Activated CD4-positive, alpha-beta memory T cell treated with anti-CD3 and anti-CD28 coated beads for 36 hours (primary cell): ENCODE measurements at places on chromosomes 13 and 19. TPM values are rescaled to one million over a fixed set of nuclear protein-coding genes. Genes with fewer than 3 reads are reported as not detected.

DNA sequence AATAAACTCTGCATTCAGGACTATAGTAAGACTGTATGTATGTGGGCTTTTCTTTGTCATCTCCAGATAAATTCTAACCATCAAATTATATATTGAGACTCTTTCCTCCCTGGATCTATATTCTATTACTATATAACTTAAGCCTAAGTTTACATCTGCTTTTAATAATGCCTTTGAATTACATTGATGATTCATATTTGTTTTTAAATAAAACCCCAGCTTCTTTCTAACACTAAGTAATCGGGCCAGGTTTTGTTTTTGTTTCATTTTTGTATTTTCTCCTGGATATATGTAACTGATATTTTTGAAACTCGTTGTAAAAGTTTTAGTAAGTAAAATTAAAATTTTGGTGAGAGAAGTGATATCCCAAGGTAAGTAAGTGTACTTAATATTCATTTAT, 1599.1 kb downstream of the PCDH9 start:
- DNase-seq: no peak

- no peak for DNase-seq
Measured at GRCh38 chr13:25046274-25046984, 49.5 kb upstream of the PABPC3 start.

DNA sequence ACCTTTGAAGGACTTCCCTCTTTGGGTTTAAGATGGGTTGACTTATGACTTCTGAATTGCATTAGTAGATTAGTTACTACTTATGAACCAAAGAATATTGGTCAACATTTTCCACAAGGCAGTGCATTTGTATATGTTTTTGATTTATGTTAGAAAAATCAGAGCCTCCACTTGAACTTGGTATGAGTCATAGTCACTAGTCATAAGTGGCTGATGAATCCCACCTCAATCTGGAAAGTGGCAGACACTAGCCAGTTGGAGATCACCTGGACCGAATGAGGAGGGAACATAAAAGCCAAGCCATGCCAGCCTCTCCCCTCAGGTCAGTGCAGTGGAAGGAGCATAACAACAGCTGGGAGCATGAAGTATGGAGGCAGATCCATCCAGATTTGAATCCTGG, 39.3 kb upstream of the SPART start:
- no peak for DNase-seq

DNA sequence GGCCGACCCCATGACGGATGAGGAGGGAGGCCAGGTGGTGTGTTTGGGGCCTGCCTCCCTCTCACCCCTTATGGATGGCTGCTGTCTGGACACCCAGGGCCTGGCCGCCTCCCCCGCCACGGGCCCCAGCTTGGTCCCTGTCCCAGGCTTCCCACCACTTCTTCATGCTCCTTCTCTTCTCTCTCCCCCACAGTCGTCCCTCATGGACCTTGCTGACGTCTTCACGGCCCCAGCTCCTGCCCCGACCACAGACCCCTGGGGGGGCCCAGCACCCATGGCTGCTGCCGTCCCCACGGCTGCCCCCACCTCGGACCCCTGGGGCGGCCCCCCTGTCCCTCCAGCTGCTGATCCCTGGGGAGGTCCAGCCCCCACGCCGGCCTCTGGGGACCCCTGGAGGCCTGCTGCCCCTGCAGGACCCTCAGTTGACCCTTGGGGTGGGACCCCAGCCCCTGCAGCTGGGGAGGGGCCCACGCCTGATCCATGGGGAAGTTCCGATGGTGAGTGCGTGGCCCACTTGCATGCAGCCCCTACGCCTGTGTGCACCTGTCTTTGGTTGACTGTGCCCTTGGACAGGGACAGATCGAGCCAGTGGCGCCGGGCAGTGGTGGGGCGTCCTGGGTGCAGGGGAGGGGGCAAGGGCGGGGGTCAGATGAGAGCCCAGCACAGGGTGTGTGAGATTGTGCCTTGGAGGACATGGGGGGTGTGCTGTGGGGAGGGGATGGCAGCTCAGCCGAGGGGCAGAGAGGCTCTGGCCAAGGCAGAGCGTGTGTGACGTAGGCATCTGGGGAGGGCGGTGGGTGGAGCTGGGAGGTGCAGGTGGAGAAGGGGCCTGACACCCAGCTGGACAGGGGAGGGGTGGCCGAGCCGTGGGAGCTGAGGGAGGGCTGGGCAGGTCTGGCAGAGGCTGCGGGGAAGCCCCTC, 16.8 kb downstream of the EPN1 start:
- DNase-seq: no peak

SIGLEC10 gene
- 0.26 TPM for total RNA-seq

- DNase-seq: no peak
Measured at GRCh38 chr13:92590503-92590908, 636.1 kb upstream of the GPC6 start.

DNA sequence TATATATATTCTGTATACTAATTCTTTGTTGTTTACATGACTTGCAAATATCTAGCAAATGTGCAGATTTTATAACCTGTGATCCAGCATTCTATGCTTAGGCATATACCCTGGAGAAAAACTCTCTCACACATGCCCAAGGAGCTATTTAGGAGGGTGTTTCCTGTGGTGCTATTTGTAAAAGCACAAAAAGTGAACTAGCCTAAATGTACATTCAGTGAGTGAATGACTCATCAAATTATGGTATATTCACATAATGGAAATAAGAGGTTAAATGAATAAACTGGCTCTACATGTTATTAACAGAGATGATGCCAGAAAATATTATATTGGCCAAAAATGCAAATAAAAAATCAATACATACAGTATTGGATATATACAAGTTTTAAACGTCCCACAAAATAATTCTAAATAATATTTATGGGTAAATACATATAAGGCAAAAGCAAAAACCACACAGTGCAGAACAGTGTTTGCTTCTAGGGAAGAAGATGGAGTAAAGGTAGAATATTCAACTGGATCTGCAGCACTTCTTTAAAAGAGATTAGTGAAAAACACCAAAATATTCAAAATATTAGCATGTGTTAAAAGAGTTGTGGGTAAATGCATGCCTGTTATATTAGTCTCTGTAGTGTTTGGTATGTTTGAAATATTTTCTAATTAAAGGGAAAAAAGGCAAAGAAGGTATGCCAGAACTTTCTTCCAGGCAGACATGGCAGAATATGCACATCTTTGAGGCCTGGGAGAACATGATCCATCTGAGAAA, 344.7 kb downstream of the KLF5 start:
- no peak for DNase-seq

DNA sequence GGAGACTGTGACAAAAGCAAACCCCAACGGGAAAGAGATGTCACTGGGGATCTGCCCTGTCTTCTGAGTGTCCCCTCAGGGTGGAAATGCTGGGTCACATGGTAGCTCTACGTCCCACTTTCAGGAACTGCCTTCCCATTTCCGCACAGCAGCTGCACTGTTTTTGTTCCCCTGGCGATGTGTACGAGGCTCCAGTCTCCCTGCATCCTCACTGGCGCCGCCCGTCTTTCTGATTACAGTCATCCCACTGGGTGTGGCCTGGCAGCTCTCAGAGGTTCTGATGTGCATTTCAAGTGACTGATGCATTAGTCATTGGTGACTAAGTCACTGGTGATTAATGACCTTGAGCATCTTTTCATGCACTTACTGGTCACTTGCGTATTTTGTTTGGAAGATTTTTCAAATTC, 21.2 kb downstream of the PCID2 start:
- DNase-seq: peak; percentile 84

SYNGR4 gene
- not detected for total RNA-seq

ZNF100 gene
- 23.6 TPM for total RNA-seq

C19orf53 gene
- 142 TPM for total RNA-seq

- DNase-seq: peak; percentile 92
Measured at GRCh38 chr19:9792206-9793070, 23.9 kb upstream of the ZNF846 start.

TMEM59L gene
- total RNA-seq: 0.24 TPM

- DNase-seq: no peak
Measured at GRCh38 chr19:435056-435706, 25.7 kb downstream of the SHC2 start.

GRCh38 chr19:19051478-19052213, 12.1 kb upstream of the SLC25A42 start:
- DNase-seq: no peak

DNA sequence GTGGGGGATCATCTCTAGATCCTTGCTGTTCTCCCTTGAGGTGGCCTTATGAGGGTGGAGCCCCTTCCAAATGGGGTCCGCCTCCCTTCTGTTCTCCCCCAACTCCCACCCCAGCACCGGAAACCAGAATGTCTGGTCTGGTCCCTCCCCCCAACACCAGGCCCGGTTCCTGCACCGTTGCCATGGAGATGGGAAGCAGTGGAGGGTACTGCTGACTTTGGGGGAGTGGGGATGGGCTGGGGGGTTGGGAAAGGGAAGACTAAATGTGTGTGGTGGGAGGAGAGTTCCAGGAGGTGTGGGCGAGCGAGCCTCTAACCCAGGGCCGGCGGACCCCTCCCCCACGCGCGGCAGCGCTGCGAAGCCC, 1.7 kb downstream of the SHANK1 start:
- no peak for DNase-seq

DNA sequence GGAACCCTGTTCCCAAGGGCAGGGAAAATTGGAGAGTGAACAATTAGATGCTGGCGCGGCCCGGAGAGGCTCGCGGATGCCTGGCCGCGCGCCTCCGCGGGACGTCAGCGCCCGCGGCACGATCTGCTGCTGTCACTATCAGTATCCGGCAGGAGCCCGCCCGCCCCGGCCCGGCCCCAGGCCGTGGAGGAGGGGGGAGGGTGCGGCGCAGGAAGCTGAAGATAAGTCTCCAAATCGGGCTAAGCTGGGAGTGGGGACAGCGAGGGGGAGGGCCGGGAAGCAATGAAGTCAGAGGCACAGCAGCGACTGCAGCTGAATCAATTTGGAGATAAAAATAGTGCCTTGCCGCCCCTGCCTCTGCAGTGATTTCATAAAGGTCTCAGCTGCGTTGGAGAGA, 441.5 kb upstream of the KLF12 start:
- peak; percentile 70 for DNase-seq

- DNase-seq: peak; percentile 76
Measured at GRCh38 chr13:114129649-114130062, 2.8 kb downstream of the RASA3 start.

ZNF69 gene
- 1.5 TPM for total RNA-seq

DNA sequence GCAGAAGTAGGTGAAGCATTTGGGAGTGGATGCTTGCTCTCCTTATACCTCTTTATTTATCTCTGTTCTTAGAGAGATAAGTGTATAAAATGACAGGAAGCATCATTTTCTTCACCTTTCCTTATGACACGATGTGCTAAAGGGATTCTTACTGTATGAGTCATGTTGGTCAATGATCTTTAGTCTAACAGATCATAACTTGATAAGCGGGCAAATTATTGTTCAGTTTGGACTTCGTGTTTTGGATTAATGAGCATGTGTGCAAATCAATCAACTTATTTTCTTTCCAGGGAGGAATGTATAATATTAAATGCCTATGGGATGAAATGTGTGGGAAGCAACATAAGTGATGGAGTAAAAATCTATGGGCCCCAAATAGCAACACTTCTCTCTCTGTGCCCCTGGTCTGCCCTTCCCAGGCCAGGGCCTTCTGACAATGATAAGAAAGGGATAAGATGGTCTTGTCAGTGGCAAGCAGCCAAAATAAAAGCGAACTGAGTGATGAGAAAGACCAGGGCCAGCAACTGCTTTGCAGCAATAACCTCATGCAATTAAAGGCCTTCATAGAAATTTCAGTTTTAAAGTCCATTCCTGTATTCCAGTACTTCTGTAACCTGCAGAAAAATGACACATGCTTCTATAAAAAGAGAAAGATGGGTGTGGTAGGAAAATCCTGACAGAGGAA, 61.4 kb downstream of the SLC10A2 start:
- DNase-seq: no peak

- DNase-seq: no peak
Measured at GRCh38 chr13:73872397-73872796, 261.8 kb downstream of the KLF12 start.

- DNase-seq: peak; percentile 60
Measured at GRCh38 chr19:44747739-44748425, 626 bp upstream of the BCL3 start.
